NCI-H187 treated with DMSO at 0.1 percent for 48 hours (cell line): ENCODE measurements at places on chromosomes 7 and 10.

DNA sequence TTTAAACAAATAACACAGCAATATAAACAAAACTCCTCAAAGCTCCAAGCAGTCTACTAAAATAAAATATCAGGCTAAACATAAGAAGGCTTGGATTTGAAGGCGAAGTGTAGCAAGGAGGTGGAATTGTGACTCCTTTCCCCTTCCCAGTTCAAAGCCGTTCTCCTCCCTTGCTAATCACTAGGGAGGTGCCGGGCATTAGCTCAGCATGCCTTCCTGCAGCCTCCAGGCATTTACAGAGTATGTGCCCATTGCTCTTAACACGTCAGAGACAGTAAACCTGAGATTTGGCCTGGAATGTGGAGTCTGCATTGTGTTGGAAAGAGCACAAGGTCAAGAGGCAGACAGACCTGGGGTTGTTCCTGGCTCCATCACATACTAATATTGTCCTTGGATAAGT lies 15.6 kb downstream of the CNNM1 start:
- DNase-seq = no peak

GRCh38 chr10:32163762-32164148 lies 107.5 kb upstream of the KIF5B start:
- no peak for DNase-seq

- DNase-seq = no peak
These were observed 103.5 kb upstream of the CELF2 start for GRCh38 chr10:10914144-10914543.

DNA sequence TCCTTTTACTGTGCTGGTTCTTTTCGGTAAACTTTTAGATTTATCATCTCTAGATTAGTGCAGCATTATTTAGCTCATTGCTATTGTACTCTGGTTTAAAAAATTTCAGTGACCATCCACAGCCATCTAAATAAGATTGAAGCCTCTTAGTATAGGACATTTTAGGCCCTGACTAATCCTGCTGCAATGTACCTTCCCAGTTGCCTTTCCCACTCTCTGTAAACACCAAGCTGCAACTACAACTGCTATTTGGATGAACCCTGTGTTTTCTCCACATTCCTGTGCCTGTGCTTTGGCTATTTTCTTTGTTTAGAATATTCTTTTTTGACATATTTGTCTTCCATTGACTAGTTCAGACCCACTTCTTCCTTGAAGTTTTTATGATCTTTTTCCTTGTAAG lies 314.6 kb downstream of the AUTS2 start:
- no peak for DNase-seq

DNA sequence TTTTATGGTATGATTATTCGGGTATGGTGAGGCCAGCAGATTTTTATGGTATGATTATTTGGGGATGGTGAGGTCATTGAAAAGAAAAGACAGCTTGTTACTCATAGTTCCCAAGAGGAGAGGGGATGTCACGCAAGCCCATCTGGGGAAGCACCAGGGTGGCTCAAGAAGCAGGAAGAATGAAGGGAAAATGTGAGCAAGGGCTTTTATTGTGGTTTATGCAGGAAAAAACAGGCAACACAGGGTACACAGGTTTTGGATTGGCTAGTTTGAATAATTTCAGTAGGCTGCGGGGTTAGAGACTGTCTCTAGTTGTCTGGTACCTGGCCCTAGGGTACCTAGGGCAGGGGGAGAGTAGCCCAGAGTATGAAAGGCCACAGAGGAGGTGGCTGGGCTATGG lies 26.8 kb upstream of the DGKI start:
- no peak for DNase-seq

DNA sequence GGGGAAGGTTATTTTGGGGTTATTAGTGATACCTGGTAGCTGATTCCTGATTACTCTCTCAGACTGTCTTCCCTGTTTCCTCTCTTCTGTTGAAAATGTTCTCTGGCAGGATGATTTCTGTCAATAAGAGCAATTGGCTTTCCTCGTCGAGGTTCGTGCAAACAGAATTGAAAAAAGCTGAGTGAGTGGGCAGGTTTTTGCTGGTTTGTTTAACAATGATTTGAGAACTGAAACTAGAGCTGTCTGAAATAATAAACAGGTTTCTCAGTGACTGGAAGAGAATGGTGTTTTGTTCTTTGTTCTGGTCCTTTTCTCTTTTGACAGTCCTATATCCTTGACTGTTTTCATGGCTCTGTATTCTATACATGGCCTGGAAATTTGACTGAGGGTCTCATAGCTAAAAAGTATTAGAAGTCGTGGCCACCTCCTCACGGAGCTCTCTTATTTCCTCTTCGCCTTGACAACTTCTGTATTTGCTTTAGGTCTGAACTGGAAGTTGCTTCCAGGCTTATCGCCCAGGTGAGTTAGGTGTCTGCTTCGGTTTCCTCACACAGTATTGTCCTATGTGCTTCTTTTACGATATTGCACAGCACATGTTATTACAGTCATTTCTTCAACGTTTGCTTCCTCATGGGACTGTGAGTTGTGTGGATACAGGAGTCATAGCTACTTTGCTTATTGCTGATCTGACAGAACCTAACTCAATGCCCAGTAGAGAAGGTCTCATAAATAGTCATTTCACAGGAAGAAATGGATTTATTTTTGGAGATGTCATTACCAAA lies 403.6 kb downstream of the NRG3 start:
- no peak for DNase-seq

- no peak for DNase-seq
These were observed 218.6 kb downstream of the RPS24 start for GRCh38 chr10:78252286-78252685.

GRCh38 chr7:107355616-107356015 lies 114.2 kb upstream of the GPR22 start:
- no peak for DNase-seq

- no peak for DNase-seq
These were observed 5.8 kb upstream of the KCNH2 start for GRCh38 chr7:150983893-150984368.

GRCh38 chr10:130864961-130865818 lies 446.3 kb downstream of the TCERG1L start:
- no peak for DNase-seq

DNA sequence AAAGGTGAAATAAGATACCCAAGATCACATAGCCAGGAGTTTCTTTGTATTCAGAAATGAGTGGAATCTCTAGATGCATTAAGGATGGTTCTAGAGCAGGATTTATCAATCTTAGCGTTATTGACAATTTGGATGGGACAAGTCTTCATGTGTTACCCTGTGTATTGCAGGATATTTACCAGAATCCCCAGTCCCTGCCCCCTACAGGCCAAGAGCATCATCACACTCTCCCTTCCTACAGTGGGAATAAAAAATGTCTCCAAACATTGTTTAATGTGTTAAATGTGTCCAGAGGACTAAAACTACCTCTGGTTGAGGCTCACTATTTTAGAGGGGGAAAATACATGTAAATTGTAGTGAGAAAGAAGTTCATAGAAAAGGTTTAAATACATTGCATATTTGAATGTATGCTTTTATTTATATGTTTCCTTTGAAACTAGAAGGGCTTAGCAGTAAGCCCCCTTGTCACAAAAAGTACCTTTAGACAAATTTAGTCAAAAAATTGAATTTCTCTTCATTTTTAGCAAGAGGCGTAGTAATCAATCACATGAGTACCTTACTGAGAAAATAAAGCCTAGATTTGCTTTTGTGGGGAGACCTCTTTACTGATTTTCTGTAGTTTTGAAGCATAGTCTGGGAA lies 141.2 kb downstream of the MLLT10 start:
- DNase-seq = no peak

- DNase-seq = no peak
These were observed 701 bp upstream of the CUL1 start for GRCh38 chr7:148698007-148698396.

- DNase-seq = peak; percentile 22
These were observed 145.3 kb upstream of the PRSS1 start for GRCh38 chr7:142603870-142604448.

DNA sequence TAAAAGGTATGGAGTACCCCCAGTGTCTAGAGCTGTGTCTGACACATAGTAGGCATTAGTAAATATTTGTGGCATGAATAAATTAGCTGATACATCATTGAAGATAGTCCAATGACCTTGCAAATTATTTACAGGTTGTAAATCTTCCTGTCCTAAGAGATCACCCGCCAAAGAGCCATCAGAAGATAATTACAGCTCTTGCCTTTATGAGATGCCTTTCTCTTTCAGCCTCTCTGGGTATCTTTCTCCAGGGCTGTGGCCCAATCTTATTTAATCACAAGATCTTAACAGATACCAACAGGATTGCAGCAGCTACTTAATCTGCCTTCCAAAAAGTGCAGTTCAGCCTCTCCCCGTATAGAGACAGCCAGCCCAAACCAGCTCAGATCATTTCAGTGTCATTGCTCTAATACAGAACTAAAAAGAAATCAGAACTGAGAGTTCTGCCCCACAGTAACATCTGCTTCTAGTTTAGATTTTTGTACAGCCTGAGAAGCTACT lies 41.5 kb downstream of the MYOF start:
- DNase-seq = no peak

DNA sequence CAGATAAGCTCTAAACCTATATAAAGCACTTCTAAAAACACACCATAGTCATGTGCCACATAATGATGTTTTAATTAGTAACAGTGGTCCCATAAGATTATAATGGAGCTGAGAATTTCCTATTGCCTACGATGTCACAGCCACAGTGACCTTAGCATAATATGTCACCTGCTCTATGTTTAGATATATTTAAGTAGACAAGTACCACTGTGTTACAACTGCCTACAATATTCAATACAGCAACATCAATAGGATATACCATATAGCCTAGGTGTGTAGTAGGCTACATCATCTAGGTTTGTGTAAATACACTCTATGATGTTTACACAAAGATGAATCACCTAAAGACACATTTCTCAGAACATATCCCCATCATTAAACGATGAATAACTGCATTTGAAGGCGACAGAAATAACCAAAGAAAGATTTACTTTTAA lies 24.5 kb downstream of the GPR22 start:
- no peak for DNase-seq

DNA sequence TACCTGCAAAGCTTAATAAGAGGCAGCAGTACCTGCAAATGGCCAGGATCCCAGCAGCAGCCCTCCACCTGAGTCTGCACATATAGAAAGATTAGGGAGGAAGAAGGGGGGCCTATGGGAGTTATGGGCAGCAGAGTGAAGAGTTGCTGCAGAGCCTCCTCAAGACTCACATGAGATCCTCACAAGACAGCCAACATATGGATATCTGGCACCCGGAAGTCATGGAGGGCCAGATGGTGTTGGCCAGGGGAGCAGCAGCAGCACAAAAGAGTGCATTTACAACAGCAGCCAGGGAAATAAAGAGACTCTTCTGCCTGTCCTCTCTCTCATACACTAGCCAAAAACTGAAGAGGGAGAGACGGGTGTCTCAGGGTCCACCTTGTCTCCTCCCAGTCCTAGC lies 4.0 kb upstream of the TAS2R40 start:
- no peak for DNase-seq

DNA sequence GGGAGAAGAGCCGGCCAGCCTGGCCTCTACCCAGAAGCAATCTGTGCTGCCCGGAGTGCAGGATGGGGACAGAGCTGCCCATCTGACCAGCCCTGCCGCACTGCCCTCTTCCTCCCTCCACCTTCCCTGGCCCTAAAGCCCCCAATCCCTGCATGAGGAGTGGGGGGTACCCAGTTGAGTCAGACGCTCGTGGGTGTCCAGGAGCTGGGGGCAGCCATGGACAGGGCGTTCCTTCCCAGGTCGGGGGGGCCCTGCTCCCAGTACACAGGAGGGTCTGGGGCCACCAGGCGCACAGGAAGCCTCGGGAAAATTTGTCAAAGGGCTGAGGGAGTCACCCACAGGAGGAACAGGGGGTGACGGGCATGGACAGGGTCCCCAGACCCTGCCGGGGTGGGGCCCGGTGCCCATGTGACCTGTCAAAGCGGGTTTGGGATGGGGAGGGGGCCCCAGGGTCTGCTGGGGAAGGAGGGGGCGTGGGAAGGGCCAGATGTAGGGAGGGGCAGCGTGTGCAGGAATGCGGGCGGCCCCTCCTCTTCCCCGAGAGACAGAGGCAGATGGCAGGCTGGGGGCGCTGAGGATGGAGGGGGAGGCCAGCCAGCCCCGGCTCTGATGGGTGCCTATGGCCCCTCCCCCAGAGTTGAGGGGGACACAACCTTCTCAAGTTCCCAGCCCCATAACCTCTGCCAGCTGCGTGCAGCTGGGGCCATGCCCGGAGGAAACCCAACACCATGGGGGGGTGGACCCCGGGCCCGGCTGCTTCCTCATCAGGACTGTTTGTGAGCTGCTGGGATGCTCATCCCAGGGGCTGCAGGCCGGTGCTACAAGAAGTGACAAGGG lies 21.5 kb upstream of the GRIFIN start:
- DNase-seq = no peak

GRCh38 chr7:880450-880849 lies 4.1 kb downstream of the GET4 start:
- no peak for DNase-seq

DNA sequence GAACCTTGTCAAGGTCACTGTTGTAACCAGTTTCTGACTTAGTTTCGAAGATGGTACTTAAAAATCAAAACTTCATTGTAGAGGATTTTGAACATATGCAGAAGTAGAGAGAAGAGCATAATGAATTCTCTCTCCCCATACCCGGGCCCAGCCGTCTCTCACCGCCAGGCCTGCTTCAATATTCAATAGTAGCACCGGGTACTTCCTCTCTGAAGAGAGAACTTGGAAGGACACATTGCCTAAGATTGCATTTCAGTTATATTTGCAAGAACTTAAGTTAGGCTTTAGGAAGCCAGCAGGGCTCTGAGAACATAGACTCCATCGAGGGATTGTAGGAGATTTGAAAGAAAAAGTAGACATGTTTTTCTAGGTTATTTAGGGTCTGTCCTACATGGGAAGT lies 19.1 kb downstream of the LMTK2 start:
- DNase-seq = no peak

GRCh38 chr7:1977876-1978441 lies 254.8 kb downstream of the MAD1L1 start:
- DNase-seq = no peak

- DNase-seq = no peak
These were observed 281.1 kb upstream of the PFKP start for GRCh38 chr10:2786251-2786650.

- DNase-seq = no peak
These were observed 110.9 kb downstream of the BAMBI start for GRCh38 chr10:28788252-28788651.

GRCh38 chr10:78863906-78864239 lies 204.9 kb upstream of the ZMIZ1 start:
- DNase-seq = no peak

GRCh38 chr10:121059351-121059750 lies 208.2 kb downstream of the WDR11 start:
- no peak for DNase-seq

GRCh38 chr7:138032186-138032585 lies 30.3 kb upstream of the CREB3L2 start:
- no peak for DNase-seq

DNA sequence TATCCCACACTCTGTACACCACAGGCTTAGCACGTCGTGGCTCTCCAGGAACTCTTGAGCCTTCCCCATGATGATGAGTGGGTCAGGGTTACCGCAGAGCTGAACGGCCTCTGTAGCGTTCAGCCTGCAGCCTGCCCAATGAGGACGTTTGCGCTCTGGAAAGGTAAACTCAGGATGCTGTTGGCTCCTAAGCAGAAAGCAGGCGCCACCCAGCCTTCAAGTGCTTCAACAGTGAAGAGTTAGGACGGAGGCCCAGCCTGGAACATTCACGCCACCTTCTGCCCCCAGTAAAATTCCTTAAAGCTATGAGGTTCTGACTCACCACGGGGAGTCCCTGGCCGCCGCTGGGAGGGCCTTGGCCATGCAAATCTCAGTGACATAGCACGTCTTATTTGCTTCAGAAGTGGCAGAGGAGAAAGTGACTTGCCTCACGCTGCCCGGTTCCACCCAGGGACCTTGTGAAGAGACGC lies 161.5 kb upstream of the SH2B2 start:
- DNase-seq = no peak

GRCh38 chr10:113357681-113358300 lies 195.1 kb upstream of the HABP2 start:
- no peak for DNase-seq
